Stimulated activated naive B cell treated with anti-CD40 and anti-IgM and Interleukin-4, amounts not matched to agents 10 μg/mL and 1 μg/mL and 100 μg/mL, for 72 hours (primary cell): ENCODE measurements at places on chromosomes 5 and 9.

DNA sequence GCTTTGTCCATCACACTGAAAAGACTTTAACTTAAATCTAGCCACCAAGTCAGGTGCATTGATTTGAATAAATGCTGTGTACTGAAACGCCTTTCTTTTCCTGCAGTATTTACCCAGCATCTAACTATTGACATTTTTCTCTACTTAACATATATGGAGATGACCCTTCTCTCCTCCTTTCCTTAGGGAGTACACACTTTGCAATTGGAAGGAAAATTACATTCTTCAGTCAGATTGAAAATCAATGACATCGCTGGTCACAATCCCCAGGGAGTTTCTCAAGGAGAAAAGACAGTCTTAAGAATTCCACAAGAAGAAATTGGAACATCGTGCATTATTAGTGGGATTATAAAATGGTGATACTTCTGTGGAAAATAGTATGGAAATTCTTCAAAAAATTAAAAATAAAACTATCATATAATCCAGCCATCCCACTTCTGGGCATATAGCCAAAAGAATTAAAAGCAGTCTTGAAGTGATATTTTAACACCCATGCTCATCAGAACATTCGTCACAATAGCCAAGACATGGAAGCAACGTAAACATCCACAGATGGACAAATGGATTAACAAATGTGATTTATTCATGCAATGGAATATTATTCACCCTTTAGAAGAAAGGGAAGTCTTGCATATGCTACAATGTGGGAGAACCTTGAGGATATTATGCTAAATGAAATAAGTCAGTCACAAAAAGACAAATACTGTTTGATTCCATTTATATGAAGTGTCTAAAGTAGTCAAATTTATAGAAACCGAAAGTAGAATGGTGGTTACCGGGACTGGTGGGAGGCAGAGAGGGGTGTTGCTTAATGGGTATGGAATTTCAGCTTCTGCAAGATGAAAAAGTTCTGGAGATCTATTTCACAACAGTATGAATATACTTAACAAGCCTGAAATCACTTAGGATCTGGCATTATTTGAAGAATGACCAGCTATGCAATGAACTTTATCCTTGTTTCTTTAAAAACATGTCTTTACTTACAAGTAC lies 14.3 kb upstream of the FREM1 start:
- no peak for DNase-seq
- H3K27ac ChIP-seq, result no peak overlapping the region
- no peaks in the 10 kb centered on the region for H3K27me3 ChIP-seq
- no peaks in the 10 kb centered on the region for H3K4me1 ChIP-seq
- no peak overlapping the region for H3K4me3 ChIP-seq

DNA sequence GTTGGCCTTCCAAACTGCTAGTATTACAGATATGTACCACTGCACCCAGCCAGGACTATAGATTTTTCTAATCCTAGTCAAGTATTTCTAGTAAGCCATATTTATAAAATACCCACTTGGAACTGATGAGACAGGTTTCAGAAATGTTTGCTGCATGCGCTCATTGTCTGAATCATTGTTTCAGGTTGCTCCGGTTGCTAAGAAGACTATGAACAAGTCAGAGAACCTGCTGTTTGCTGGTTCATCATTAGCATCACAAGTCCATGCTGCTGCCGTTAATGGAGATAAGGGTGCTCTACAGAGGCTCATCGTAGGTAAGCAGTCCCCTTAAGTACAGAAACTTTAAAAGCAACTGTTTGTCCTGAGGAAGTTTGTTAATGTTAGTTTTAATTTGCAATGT lies 5.3 kb downstream of the INVS start:
- H3K36me3 ChIP-seq, result peaks cover 5% of the 10 kb centered on the region
- H3K4me3 ChIP-seq, result no peak overlapping the region
- no peaks in the 10 kb centered on the region for H3K27me3 ChIP-seq
- peaks cover 7% of the 10 kb centered on the region for H3K4me1 ChIP-seq
- DNase-seq, result no peak
- H3K27ac ChIP-seq, result no peak overlapping the region

DNA sequence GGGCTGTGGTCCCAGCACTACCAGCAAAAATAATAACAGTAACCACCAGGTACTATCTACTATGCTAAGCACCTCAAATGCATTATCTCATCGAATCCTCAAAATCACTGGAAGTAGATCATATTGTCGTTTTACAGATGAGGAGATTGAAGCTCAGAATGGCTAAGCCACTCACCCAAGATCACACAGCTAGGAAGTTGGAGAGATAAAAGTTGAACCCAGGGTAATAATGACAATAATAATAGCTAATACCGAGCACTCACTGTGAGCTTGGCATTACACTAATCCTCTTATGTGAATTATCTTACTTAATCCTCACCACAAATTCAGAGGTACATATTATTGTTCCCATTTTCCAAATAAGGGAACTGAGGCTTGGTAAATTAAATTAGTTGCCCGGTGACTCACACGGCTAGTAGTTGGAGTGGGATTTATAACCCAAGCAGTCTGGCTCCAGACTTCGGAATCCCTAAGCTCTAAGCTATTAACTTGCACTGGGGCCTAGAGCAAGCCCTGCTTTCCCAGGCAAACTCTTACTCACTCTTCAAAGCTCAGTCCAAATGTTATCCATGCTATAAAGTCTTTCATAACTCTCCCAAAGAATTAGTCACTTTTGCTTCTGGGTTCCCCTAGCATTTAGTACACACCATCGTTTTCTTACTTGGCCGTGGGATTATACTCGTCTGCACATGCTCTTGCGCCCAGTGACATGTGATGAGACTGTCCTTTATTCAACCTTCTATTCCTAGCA lies 3.8 kb downstream of the ARSI start:
- no peaks in the 10 kb centered on the region for H3K36me3 ChIP-seq
- H3K4me3 ChIP-seq, result no peak overlapping the region
- DNase-seq, result no peak
- H3K4me1 ChIP-seq, result peaks cover 6% of the 10 kb centered on the region
- peaks cover 38% of the 10 kb centered on the region for H3K27me3 ChIP-seq

- no peaks in the 10 kb centered on the region for H3K27me3 ChIP-seq
- peaks cover 2% of the 10 kb centered on the region for H3K36me3 ChIP-seq
- H3K4me1 ChIP-seq, result peaks cover 32% of the 10 kb centered on the region
- DNase-seq, result no peak
- H3K27ac ChIP-seq, result no peak overlapping the region
Observed at GRCh38 chr5:146205499-146206202, 2.2 kb downstream of the RBM27 start.

GRCh38 chr5:149268928-149269557 lies 2.6 kb upstream of the AFAP1L1 start:
- DNase-seq, result no peak
- peaks cover 49% of the 10 kb centered on the region for H3K27me3 ChIP-seq
- H3K36me3 ChIP-seq, result peaks cover 14% of the 10 kb centered on the region
- H3K27ac ChIP-seq, result no peak overlapping the region

GRCh38 chr9:14056316-14056861 lies 257.6 kb downstream of the NFIB start:
- H3K36me3 ChIP-seq, result no peaks in the 10 kb centered on the region
- no peaks in the 10 kb centered on the region for H3K4me1 ChIP-seq
- H3K27ac ChIP-seq, result no peak overlapping the region
- DNase-seq, result no peak
- no peak overlapping the region for H3K4me3 ChIP-seq
- no peaks in the 10 kb centered on the region for H3K27me3 ChIP-seq

DNA sequence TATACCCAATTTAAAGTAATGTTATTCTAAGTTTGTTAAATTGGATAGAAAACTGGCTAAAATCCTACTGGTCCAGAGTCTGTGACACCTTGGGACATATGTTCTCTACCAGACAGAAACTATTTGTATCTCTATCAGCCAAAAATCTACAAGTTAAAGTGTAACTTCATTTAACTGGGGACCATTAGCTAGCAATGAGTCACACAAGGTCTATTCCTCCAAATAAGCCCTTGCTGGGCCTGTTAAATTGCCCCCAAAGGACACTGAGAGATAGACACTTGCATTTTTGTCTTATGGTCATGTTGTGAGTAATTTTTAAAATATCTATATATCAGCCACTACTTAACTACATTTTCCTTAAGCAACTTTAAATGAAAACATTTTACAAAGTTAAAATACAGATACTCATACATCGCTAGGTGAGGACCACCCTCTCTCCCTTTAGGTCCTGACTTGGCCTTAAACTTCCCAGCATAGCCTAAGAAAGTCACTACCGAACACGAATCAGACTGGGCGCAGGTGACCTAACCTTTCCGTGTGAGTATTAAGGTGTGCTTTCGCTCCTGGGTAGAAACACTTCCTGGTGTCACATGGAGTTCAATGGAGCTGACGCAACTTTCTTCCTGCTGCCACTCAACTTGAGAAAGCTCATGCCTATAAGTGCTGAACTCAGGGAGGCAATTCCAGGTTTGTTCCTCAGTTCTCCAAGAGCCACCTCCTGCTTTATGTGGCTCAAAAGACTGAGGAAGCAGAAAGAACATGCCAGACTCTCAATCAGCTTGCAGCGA lies 249.1 kb downstream of the DIRAS2 start:
- DNase-seq, result no peak
- H3K4me3 ChIP-seq, result no peak overlapping the region
- no peaks in the 10 kb centered on the region for H3K36me3 ChIP-seq
- H3K27ac ChIP-seq, result no peak overlapping the region

GRCh38 chr5:150323092-150323491 lies 20.4 kb upstream of the ARSI start:
- no peak overlapping the region for H3K4me3 ChIP-seq
- no peaks in the 10 kb centered on the region for H3K4me1 ChIP-seq
- no peak for DNase-seq
- H3K36me3 ChIP-seq, result no peaks in the 10 kb centered on the region
- H3K27ac ChIP-seq, result no peak overlapping the region
- H3K27me3 ChIP-seq, result peaks cover 18% of the 10 kb centered on the region

DNA sequence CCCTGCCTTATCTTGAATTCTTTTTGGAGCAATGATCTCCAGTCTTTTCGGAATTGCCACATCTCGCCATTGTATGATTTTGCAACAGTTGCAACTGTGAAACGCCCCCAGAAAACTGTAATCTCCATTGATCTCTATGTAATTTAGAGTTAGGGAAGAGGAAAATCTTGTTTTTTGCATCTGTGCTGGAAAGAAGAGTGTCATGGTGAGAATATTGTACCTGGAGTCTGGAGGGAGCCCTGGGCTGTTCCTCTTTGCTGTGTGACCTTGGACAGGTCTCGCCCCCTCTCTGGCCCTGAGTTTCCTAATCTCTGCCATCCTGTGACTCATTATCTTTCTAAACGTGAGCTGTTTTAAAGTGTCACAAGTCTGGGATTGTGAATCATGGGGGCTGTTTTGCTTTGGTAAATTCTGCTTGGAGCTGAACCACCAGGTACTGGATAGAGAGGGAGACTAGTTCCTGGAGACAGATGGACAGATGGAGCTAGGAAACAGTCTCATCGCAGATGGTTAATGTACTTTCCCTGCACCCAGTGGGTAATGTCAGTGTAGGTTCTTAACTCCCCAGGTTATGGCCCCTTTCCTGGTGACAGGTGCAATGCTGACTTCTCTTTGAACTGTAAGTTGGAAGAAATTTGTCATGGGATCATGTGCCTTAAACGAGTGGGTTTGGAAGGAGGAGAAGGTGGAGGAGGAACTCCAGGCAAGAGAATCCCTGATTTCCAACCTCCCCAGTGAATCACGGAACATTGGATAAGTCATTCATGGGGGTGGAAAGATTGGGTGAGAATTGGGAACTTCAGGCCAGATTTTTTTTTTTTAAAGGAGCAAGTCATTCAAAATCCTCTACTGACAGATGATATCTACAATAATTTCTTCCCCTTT lies 19.6 kb downstream of the PPARGC1B start:
- H3K27ac ChIP-seq, result no peak overlapping the region
- H3K27me3 ChIP-seq, result no peaks in the 10 kb centered on the region
- DNase-seq, result no peak
- H3K36me3 ChIP-seq, result no peaks in the 10 kb centered on the region
- H3K4me3 ChIP-seq, result no peak overlapping the region
- peaks cover 30% of the 10 kb centered on the region for H3K4me1 ChIP-seq

DNA sequence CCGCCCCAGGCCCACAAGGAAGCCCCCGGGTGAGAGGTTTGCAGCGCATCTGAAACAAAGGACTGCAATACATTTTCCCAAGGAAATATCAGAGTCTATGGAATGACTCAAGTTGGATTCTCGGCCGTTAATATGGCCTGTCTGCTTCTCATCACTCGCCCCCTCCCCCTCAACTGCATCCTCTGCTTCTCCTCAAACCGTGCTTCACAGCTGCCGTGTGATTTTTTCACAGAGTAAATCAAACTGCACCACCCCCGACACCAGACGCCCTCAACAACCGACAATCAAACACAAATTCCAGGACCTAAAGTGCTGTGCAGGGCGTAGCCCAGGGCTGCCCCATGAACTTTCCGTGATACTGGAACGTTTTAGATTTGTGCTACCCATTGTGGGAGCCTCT lies 176.9 kb downstream of the ROR2 start:
- peaks cover 53% of the 10 kb centered on the region for H3K27me3 ChIP-seq
- peaks cover 1% of the 10 kb centered on the region for H3K4me1 ChIP-seq
- no peak overlapping the region for H3K27ac ChIP-seq
- no peak for DNase-seq
- no peaks in the 10 kb centered on the region for H3K36me3 ChIP-seq
- H3K4me3 ChIP-seq, result no peak overlapping the region

- peaks cover 28% of the 10 kb centered on the region for H3K4me1 ChIP-seq
- no peaks in the 10 kb centered on the region for H3K27me3 ChIP-seq
- H3K4me3 ChIP-seq, result peak overlapping the region; percentile 59
- peak; percentile 84 for DNase-seq
- peak overlapping the region; percentile 98 for H3K27ac ChIP-seq
- H3K36me3 ChIP-seq, result peaks cover 18% of the 10 kb centered on the region
Observed at GRCh38 chr5:89313804-89314588, 431.0 kb upstream of the MEF2C start.

DNA sequence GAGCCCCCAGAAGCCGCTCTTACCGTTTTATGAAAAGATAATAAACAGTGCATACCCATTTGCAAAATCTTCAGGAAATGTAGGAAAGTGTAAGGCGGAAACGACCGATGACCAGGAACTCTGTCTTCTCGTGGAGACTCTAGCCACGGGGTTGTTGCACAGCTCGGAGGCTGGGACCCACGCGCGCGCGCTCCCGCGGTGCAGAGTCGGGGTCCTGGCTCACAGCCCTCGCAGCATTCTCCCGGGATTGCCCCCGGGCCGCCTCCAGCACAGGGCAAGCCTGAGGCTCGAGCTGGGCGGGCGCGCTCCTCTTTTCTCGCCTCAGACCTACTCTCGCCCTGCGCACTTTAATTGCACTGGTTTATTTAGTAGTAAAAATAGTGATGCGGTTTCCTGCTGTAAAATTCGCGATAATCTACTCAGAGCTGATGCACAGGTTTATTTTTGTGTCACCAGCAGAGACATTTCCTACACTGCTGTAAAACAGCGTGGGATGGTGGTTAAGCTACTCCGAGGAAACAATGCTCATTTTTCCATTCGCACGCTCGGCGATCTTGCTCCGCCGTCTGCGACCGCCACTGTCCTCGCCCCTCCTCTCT lies 15.5 kb downstream of the TRIM7 start:
- H3K4me1 ChIP-seq, result peaks cover 74% of the 10 kb centered on the region
- peak overlapping the region; percentile 100 for H3K27ac ChIP-seq
- H3K36me3 ChIP-seq, result peaks cover 45% of the 10 kb centered on the region
- peak; percentile 64 for DNase-seq
- H3K4me3 ChIP-seq, result peak overlapping the region; percentile 90
